GM13976 (cell line): ENCODE measurements at places on chromosomes 12 and 14.

DNA sequence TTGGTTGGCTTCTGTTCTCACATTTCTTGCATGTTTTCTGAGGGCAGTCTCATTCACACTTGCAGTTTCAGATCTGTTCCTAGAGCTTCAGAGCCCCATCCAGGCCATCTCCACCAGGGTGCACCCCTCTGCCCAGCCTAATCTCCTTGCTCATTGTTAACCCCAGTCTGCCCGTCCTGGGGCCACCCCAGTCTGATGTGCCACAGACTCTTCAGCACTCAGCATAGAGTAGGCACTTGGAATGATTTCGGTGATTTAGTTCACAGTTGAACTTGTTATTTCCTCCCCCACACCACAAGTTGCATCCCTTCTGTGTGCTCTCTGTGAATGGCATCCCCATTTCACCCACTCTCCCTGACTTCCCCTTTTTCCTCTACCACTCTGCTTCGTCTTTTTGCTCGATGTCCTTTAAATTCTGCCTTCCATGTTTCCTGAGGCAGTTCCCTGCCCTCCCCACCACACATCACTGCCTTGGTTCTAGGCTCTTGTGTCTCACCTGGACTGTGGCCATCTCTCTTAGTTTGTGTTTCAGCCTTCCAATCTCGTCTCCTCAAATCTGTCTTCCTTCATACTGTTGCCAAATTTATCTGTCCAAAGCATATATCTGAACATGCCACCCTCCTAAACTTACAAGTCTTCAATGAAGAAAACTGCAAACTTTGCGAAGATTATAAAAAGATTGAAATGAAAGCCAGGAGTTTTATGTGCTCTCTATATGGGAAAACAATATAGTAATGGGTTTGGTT, 41.5 kb downstream of the ANO6 start:
- DNase-seq, result peak; percentile 47

DNA sequence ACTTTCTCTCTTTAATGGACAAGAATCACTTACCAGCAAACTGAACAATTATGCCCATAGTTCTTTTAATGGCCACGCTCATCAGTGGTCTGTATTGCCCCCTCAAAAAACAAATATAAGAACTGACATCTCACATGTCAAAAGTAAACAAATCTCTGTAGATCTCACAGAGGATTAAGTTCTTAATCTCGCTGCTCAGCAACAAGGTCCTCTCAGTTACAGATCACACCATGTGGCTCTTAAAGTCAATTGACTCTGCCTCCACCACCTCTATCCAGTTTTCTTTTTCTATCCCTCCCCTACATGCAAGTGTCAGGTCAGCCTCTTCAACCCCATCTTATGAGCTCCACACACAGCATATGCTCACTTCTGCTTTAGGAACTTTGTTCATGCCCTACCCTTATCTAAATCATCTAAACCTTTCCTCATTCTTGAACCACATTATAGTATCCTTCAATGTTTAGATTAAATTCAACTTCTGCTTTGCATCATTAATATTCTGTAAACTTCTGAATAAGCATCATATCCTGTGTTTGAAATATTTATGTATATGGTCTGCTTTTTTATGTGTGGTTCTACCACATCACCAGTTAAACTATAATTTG, 7.2 kb downstream of the ADAM20 start:
- DNase-seq, result no peak

GRCh38 chr12:34334538-34334937, 312.2 kb downstream of the ALG10 start:
- no peak for DNase-seq

DNA sequence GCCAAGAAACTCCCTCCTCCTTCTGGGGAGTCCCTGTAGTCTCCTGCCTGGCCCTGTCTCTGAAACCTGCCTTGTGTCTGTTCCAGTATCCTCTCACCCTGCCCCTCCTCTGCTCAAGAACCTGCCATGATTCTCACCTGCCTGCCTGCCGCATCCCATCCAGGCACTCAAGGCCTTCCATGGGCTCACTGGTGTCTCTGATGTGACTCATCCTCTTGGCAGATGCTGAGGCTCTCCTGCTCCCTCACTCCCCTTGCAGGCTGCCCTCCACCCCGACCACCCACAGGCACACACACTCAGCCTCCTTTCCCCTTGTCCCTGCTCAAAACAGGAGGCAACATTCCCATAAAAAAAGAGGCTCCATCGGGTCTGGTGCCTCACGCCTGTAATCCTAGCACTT, 5.8 kb upstream of the BEGAIN start:
- no peak for DNase-seq

GRCh38 chr12:65663648-65664047, 160.6 kb upstream of the HMGA2 start:
- no peak for DNase-seq
